ENCODE measurements at places on chromosomes 1 and 21.

GRCh38 chr1:214422137-214422671, 129.2 kb downstream of the PTPN14 start:
- no peak for DNase-seq

GRCh38 chr1:85623061-85623471, 42.5 kb downstream of the CCN1 start:
- DNase-seq = no peak

GRCh38 chr1:176466514-176466913, 3.5 kb downstream of the PAPPA2 start:
- peak; percentile 3 for DNase-seq

DNA sequence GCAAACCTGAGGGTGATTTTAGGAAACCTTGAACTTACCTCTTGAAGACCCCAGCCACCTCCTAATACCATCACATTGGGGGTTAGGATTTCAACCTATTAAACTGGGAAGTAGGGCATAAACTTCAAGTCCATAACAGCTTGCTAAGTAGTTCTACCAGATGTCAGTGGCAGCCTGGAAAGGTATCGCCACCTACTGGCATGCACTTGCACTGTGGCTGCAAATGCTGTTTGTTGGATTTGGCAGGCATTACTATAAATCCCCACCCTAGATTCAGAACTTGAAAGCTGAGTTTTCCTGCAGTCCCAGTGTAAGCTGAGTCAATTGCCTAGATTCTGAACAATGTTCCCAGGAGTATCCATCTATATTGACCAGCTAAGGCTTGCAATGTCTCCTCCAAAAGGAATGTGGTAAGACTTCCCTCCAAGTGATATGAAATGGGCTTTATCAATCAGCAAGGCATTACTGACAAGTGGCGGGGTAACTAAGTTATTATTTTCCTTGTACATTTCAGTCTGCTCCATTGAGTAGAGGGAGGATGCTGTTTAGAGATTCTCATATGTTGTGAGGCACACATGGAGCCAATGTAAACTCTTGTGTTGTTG, 474.5 kb downstream of the PTPRC start:
- DNase-seq = peak; percentile 74

DNA sequence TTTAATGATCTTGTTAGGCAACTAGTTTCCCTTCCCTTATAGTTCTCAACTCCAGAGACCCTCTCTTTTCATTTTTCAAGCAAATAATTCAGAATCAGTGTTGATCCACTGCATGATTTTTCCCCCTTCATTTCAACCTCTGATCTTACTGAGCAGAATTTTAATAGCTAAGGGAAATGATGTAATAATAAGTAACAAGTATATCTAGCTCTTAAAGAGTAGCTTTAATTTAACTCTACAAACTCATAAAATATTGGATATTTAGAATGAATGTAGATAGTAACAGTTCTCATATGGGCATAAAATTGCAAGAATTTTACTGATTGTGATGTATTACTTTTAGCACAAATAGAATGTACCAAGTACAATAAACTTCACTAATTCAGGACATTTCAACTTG, 130.2 kb downstream of the NR5A2 start:
- DNase-seq = no peak

DNA sequence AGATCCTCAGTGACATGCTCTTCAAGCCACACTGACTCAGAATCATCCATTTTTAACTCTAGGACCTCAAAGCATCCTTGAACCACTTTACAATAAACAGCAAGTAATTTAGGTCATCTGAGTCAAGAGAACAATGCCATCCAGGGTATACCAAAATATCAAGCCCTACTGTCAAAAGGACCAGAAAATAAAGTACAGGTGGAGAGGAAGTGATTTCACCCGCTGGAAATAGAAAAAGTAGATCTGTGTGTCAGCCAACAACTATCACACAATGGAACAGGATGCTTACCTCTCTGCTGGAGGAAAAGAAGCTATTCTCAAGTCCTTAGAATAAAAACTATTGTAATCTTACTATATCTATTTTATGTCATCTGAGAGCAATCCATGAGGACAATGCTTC, 37.0 kb downstream of the RERE start:
- no peak for DNase-seq

GRCh38 chr1:1614204-1614953, 921 bp upstream of the MIB2 start:
- DNase-seq = peak; percentile 96

GRCh38 chr1:229694053-229694693, 68.1 kb downstream of the URB2 start:
- DNase-seq = no peak

- no peak for DNase-seq
Measured at GRCh38 chr1:87733386-87733785, 404.7 kb downstream of the LMO4 start.

DNA sequence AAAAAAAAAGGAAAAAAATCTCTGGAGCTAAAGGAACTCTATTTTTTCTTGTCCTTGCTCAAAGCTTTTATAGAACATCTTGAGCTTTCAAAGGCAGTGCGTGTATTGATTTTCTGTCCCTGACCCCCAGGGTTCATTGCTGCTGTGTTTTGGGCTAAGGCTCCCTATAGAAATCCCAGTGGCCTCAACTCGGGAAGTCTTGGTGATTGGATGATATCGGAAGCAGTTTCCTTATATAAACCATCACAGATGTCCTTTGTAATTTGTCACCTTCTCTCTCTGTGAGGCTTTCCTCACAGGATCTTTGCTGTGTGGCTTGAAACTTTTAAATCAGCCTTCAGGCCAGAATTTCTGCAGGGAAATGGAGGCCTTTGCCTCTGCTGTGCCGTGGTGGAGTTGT, 397.7 kb downstream of the RPS6KC1 start:
- DNase-seq = no peak

DNA sequence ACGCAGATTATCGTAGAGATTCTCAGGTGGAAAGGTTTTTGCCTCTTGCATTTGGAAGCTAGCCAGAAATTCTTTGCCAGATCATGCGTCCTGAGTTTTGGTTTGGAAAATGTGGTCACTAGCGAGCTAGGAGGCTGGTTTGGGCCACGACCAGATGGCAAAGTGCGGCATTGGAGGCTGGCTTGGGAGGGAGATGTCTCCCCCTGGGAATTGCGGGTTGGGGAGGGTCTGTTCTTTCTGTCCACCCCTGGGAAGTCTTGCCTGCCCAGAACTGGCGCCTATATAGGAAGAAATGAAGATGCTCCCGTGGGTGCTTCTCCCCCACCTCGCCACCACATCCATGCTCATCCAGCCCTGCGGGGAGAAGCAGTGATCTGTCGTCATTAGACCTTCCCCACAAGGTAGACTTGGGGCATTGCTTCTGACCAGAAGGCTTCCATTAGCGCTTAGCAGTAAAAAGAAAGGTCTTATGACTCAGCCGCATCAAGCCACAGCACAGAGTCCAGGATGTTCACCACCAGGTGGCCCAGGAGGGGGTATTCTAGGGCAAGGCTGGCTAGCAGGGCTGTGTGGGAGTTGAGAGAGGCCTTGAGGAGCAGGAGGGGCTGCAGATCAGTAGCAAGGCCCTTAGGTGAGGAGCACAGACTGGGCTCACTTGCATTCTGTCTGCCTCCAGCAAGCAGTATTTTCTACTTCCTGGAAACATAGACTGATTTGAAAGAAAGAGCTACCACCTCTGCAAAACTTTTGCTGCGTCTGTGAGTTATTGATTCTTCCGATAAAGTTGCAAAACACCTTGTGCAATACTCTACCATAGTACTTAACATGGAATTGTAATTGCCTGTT, 1.5 kb upstream of the PTP4A2 start:
- DNase-seq = peak; percentile 93

- DNase-seq = no peak
Measured at GRCh38 chr1:89171067-89171438, 4.8 kb downstream of the GBP7 start.

DNA sequence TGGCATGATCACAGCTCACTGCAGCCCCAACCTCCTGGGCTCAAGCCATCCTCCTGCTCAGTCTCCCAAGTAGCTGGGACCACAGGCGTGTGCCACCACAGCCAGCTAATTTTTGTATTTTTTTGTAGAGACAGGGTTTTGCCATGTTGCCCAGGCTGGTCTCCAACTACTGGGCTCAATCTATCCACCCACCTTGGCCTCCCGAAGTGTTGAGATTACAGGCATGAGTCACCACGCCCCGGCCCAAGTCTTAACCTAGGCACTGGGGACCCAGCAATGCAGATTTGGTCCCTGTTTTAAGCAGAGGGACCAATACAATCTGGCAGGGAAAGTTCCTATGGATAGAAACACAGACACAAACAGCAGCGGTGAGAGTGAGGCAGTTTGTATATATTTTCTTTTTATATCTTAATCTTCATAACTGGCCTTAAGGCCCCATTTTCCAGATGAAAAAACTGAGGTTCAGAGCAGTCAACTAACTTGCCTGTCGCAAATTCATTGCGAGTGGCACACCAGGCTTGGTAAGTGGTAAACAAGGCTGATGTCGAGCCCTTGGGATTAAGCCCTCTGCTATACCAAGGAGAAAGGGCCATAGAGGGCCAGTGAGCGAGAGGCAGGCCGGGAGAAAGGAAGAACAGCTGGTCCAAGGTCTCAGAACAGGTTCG, 77.8 kb upstream of the TINAGL1 start:
- peak; percentile 44 for DNase-seq

- no peak for DNase-seq
Measured at GRCh38 chr1:208944981-208945451, 638.5 kb upstream of the CAMK1G start.

- no peak for DNase-seq
Measured at GRCh38 chr1:54543729-54544496, 4.1 kb upstream of the ACOT11 start.

DNA sequence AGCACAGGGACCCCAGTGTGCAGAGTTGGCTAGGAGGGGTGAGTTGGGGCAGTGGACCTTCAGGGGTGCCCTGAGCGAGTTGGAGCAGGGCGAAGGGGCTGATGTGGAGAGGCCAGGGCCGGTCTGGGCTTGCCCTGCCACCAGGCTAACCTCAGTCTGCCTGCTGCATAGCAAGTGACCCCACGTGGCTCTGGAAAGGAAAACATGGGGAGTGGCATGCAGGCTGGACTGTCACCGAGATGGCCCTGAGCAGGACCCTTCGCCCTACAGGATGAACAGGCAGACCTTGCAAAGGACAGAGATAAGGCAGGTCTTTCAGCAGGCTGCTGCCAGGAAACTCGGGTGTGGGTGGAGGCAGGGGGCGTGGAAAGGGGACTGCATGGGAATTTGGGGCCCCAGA, 51.5 kb downstream of the FOXO6 start:
- no peak for DNase-seq

DNA sequence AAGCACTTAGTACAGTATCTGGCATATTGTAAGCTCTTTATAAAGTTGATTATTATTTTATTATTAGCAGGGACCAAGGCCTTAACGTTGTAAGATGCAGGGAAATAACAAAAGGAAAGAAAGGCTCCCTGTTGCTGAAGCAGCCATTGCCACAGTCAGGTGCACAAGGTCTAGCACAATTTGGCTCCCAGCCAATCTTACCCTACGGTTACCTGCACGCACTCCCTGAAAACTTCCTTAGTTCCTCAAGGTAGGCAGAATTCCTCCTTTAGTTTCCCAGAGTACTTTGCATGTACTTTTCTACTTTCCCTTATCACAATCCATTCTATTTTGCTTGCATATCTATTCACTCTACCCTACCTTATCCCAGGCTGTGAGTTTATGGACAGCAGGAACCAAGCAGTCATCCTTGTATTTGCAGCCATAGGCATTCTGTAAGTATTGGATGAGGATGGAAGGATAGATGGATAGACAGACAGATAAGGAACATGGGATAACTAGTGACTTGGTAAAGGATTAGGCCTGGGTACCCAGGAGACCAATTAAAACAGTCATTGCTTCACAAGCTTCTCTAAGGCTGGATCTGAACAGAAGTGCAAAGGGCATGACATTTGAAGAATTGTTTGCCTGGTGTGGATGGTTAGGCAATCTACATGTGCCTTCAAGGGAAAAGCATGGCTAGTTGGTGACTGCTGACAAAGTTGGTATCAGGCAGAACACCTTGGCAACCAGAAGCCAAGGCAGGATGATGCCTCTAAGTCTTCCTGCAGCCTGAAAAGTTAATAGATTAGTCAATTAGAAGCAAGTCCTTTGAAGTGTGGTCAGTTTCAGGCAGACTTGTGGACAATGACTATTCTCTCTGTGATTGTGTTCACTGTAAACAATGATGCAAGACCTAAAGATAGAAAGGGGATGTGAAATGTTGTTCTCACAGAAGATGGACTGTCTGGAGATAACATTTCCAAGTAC, 20.8 kb upstream of the JAK1 start:
- DNase-seq = no peak

- DNase-seq = no peak
Measured at GRCh38 chr1:201715801-201716741, 112.9 kb upstream of the IPO9 start.

- no peak for DNase-seq
Measured at GRCh38 chr1:208598021-208598420, 353.8 kb upstream of the PLXNA2 start.

GRCh38 chr1:12424087-12424529, 193.9 kb downstream of the DHRS3 start:
- no peak for DNase-seq

- DNase-seq = peak; percentile 61
Measured at GRCh38 chr1:157626099-157626498, 28.2 kb upstream of the FCRL4 start.

DNA sequence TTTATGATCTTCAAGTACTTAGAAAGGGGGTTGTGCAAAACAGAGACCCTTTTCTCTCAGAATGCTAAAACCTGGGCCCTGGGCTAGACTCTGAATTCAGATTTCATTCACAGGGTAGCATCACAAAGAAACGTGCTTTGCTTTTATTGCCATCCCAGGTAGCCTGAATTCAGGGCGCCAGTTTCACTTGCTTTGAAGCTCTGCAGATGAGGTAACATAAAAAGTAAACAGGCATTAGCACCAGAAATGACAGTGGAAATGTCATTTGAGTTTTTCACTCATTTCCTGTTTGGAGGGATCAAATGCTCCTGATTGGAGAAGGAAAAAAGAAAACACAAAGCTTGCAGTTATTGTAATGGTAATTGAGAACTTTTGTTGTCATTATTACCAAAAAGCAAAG, 2.6 kb downstream of the SYPL2 start:
- DNase-seq = no peak

DNA sequence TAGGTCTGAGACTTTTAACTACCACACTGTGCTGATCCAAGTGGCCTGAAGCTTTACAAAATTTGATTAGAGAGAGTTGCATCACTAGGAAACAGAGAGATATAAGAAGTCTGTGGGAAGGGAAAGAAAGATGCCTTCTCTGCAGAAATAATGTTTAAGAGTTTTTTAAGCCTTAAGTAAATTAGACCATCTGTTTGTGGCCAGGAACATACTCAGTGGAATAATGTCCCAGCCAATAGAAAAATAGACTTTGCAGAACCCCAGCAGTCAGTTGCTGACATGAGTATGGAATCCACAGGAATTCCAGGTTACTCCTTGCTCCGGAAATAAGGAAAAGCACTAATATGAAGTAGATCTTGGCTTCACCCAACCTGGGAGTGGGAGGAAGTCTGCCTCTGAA, 144.8 kb downstream of the ST6GALNAC5 start:
- DNase-seq = no peak

DNA sequence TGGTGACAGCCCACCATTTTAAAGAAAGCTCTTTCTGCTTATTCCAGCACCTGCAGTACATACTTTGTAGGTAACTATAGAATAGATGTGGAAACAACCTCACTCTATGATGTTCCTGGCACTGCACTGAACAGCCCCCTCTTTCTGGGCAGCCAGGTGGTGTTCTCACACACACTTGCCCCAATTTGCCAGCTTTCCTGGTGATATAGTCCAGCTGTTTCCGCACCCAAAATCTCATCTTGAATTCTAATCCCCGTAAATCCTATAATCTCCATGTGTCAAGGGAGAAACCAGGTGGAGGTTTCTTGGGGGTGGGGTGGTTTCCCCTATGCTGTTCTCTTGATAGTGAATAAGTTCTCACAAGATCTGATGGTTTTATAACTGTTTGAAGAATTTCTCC, 102.2 kb downstream of the FCRL5 start:
- no peak for DNase-seq

GRCh38 chr1:224175617-224176016, 7.4 kb upstream of the DEGS1 start:
- DNase-seq = no peak

Data from hematopoietic multipotent progenitor cell treated with erythropoietin and hydrocortisone succinate and interleukin-3 and kit ligand, for 6 days (in vitro differentiated cells).